ENCODE measurements at places on chromosomes 13 and 19.

GRCh38 chr13:78701383-78701782 lies 42.4 kb upstream of the OBI1 start:
- no peak for DNase-seq

- DNase-seq, result no peak
Observed at GRCh38 chr13:114101358-114102130, 30.9 kb downstream of the RASA3 start.

- DNase-seq, result no peak
Observed at GRCh38 chr19:43318203-43318602, 35.3 kb upstream of the CD177 start.

- DNase-seq, result peak; percentile 7
Observed at GRCh38 chr13:67416047-67416925, 186.2 kb upstream of the PCDH9 start.

Measured in GDM1 (cell line).